NCI-H526 (cell line): ENCODE measurements at places on chromosomes 7 and 10.

- DNase-seq: no peak
These were observed 14.3 kb upstream of the RPA3 start for GRCh38 chr7:7732621-7733281.

GRCh38 chr7:100472854-100473499 is 6.0 kb downstream of the TSC22D4 start:
- no peak for DNase-seq

GRCh38 chr7:53315981-53316380 is 280.5 kb downstream of the POM121L12 start:
- DNase-seq: no peak

GRCh38 chr7:116324582-116324981 is 114.2 kb downstream of the TES start:
- no peak for DNase-seq

- no peak for DNase-seq
These were observed 206.0 kb downstream of the CCDC3 start for GRCh38 chr10:12795315-12796110.

- DNase-seq: no peak
These were observed 48.5 kb upstream of the ABLIM1 start for GRCh38 chr10:114706458-114707055.

DNA sequence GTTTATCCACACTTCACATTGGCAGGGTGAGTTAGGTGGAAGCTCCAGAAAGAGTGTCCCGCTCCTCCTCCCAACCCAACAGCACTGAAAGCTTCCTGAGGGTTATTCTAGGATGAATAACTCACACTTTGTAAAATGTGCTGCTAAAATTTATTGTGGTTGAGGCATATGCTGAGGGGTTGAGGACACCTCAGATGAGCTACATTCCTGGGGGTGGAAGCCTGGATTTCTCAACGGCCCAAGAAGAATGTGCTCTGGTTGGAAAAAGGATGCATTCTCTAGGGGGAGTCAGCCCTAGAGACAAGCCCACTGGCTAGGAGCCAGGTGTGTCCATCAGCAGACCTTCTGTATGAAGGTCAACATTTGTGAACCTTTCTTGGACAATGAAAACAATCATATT is 91.5 kb upstream of the PDE1C start:
- no peak for DNase-seq

GRCh38 chr10:79380125-79380945 is 33.1 kb downstream of the PPIF start:
- no peak for DNase-seq
